Kidney (tissue), 22 donors: ENCODE measurements at places on chromosomes 5 and 9. TPM values are rescaled to one million over a fixed set of nuclear protein-coding genes. Genes with fewer than 3 reads are reported as not detected.

PHYHD1 gene
- 122 TPM for polyA plus RNA-seq

PCDHB11 gene
- 0.47 TPM for polyA plus RNA-seq

TAF1L gene
- not detected for polyA plus RNA-seq

CCDC192 gene
- polyA plus RNA-seq, result not detected

OTP gene
- not detected for polyA plus RNA-seq

BTNL8 gene
- polyA plus RNA-seq, result 1.2 TPM

IFNA21 gene
- not detected for polyA plus RNA-seq

DNA sequence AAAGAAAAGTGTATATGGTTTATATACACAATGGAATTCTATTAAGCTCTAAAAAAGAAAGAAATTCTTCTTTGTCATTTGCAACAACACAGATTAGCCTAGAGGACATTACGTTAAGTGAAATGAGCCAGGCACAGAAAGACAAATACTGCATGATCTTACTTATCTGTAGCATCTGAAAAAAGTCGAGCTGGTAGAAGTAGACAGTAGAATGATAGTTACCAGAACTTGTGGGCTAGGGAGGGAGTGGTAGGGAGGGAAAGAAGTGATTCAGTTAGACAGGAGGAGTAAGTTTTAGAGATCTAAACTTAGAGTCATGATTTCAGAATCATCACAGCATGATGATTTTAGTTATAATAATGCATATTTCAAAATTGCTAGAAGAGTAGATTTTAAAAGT, 184.6 kb downstream of the TLE4 start:
- H3K36me3 ChIP-seq, result no peaks in the 10 kb centered on the region
- DNase-seq, result no peak
- H3K27me3 ChIP-seq, result no peaks in the 10 kb centered on the region
- H3K4me1 ChIP-seq, result no peaks in the 10 kb centered on the region

- no peak overlapping the region for H3K27ac ChIP-seq
- peaks cover 8% of the 10 kb centered on the region for H3K4me1 ChIP-seq
- H3K36me3 ChIP-seq, result no peaks in the 10 kb centered on the region
- H3K4me3 ChIP-seq, result peak overlapping the region; percentile 74
These were observed 813 bp upstream of the AGTPBP1 start for GRCh38 chr9:85742597-85742936.

DNA sequence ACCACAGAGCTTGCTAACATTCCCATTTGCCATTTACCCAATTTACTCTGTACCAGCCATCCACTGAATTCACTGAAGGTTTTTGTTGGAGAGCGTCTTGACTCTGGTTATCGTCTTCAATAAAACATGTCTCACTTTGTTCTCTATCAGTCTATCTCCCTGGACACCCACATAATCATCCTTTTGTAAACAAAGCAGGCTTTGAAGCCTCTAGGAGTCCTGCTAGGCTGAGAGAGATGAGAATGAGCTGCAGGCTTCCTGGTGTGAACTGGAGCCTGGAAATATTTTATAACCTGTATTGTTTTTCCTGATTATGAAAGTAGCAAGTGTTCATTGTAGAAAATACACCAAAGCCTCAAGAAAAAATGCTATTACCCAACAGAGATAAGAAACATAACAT, 140.6 kb upstream of the ZNF366 start:
- DNase-seq, result no peak
- H3K36me3 ChIP-seq, result no peaks in the 10 kb centered on the region
- H3K4me1 ChIP-seq, result no peaks in the 10 kb centered on the region
- no peak overlapping the region for H3K4me3 ChIP-seq
- H3K27me3 ChIP-seq, result no peaks in the 10 kb centered on the region

- H3K27me3 ChIP-seq, result no peaks in the 10 kb centered on the region
- H3K36me3 ChIP-seq, result no peaks in the 10 kb centered on the region
- H3K4me3 ChIP-seq, result no peak overlapping the region
- no peaks in the 10 kb centered on the region for H3K4me1 ChIP-seq
These were observed 116.6 kb downstream of the MUSK start for GRCh38 chr9:110785166-110785565.

- H3K27me3 ChIP-seq, result no peaks in the 10 kb centered on the region
- H3K4me1 ChIP-seq, result no peaks in the 10 kb centered on the region
- H3K36me3 ChIP-seq, result no peaks in the 10 kb centered on the region
- no peak for DNase-seq
These were observed 14.0 kb upstream of the CFAP95 start for GRCh38 chr9:69806627-69807026.

GRCh38 chr9:126428534-126429175, 102.0 kb downstream of the MVB12B start:
- H3K27me3 ChIP-seq, result no peaks in the 10 kb centered on the region
- DNase-seq, result no peak
- H3K27ac ChIP-seq, result no peak overlapping the region
- no peak overlapping the region for H3K4me3 ChIP-seq

DNA sequence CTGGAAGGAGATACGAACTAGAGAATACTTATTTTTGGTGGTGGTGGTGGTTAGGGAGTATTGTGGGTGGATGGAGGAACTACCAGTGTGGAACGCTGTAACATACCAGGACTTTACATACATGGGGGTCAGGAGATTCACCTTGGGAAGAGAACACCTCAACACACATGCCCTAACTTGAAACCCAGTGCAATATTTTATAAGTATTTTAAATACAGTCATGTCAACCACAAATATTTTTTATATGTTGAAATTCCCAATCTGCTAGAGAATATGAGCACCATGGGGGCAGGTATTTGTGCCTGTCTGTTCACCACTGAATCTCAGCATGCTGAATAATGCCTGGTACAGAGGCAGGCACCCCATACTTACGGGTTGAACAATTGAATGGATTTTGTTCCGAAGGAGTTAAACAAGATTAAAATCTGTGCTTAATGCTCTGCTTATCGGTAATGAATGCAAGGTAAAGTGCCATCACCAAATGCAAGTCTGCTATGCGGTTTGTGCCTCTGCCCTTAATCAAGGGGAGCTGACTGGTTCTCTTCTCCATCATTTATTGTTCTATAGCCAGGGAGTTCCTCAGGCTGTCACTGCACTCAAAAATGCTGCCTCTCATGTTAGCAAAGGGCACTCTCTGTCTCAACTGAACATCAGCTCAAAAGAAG, 65.3 kb downstream of the RASEF start:
- H3K4me1 ChIP-seq, result no peaks in the 10 kb centered on the region
- H3K27ac ChIP-seq, result no peak overlapping the region
- H3K36me3 ChIP-seq, result no peaks in the 10 kb centered on the region
- DNase-seq, result no peak
- no peak overlapping the region for H3K4me3 ChIP-seq

DNA sequence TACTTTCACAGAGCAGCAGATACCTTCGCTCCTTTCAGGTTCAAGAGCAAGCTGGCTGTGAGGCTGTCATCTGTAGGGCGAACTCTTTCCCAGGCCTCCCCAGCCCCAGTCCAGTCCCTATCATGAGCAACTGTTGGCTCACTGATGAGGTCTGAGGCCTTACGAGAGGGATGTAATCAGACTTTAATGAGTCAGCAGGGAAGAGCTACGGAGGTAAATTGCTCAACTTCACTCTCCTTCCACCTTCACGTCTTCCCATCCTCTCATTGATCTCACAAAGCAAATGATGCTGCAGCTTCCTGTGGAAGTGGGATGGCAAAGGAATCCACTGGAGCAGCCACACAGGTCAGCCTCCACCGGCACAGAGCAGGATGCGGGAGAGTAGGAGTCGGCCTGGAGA, 130.7 kb upstream of the TBCA start:
- H3K27ac ChIP-seq, result no peak overlapping the region
- no peaks in the 10 kb centered on the region for H3K4me1 ChIP-seq
- no peak for DNase-seq
- no peaks in the 10 kb centered on the region for H3K36me3 ChIP-seq
- no peaks in the 10 kb centered on the region for H3K27me3 ChIP-seq
- no peak overlapping the region for H3K4me3 ChIP-seq

DNA sequence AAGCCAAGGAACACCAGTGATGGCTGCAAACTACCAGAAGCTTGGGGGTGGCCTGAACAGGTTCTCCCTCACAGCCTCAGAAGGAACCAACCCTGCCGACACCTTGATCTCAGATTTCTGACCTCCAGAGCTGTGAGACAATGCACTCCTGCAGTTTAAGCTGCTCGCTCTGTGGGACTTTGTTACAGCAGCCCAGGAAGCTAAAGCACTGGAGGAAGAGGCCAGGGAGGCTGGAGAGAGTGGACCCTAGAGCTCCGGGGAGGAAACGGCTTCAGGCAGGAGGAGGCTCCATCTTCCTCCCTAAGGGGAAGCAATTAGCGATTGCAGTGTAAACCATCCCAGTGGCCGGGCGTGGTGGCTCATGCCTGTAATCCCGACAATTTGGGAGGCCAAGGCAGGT, 25.1 kb downstream of the BARX1 start:
- no peaks in the 10 kb centered on the region for H3K4me1 ChIP-seq
- H3K27ac ChIP-seq, result no peak overlapping the region
- DNase-seq, result no peak
- H3K27me3 ChIP-seq, result no peaks in the 10 kb centered on the region

- H3K27ac ChIP-seq, result no peak overlapping the region
- H3K36me3 ChIP-seq, result no peaks in the 10 kb centered on the region
- peaks cover 12% of the 10 kb centered on the region for H3K27me3 ChIP-seq
- DNase-seq, result peak; percentile 84
- H3K4me1 ChIP-seq, result no peaks in the 10 kb centered on the region
These were observed 7.0 kb upstream of the EBF1 start for GRCh38 chr5:159106569-159107282.

DNA sequence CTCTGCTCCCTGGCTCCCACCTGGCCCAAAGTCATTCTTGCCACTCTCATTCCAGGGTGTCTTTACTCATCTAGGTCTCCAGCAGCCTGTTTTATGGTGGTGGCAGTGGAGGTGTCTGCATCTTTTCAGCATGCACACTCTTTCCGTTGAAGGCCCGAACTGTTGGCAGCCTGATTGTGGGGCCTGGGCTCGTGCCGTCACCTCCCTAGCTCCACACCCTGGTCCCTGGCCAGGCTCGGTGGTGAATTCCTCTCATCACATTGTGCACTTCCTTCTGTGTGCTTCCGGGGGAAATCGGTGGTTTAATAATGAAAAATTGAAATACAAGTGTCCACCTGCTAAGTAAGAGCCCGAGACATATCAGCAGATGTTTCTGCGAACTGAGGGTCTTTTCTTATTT, 214.3 kb downstream of the TRIO start:
- DNase-seq, result no peak
- peaks cover 10% of the 10 kb centered on the region for H3K36me3 ChIP-seq
- H3K4me1 ChIP-seq, result no peaks in the 10 kb centered on the region
- H3K27me3 ChIP-seq, result no peaks in the 10 kb centered on the region

GRCh38 chr9:98745470-98745869, 36.7 kb upstream of the GABBR2 start:
- H3K36me3 ChIP-seq, result no peaks in the 10 kb centered on the region
- H3K4me1 ChIP-seq, result no peaks in the 10 kb centered on the region
- no peak overlapping the region for H3K4me3 ChIP-seq
- no peak overlapping the region for H3K27ac ChIP-seq

- H3K27me3 ChIP-seq, result no peaks in the 10 kb centered on the region
- no peak overlapping the region for H3K4me3 ChIP-seq
- no peak overlapping the region for H3K27ac ChIP-seq
- no peak for DNase-seq
- H3K4me1 ChIP-seq, result no peaks in the 10 kb centered on the region
These were observed 172.6 kb upstream of the PPP2R2B start for GRCh38 chr5:147051193-147051592.

DNA sequence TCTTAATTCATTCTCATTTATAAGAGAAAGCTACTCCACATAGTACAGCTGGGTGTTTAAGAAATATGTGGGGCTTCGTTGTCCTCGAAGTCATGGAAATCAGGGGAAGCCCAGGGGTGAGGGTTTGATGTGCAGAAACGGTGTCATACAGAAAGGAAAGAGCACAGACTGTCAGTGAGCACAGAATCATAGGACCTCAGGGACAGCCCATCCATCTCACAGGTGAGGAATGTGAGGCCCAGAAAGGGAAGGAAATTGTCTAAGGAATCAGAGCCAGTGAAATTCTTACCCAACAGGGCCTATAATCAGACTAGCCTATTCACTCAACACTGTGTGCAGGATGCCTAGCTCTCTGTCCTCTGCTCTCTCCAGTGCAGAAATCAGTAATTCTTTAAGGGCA, 535.6 kb downstream of the SPOCK1 start:
- no peak overlapping the region for H3K4me3 ChIP-seq
- H3K4me1 ChIP-seq, result no peaks in the 10 kb centered on the region
- no peak for DNase-seq

DNA sequence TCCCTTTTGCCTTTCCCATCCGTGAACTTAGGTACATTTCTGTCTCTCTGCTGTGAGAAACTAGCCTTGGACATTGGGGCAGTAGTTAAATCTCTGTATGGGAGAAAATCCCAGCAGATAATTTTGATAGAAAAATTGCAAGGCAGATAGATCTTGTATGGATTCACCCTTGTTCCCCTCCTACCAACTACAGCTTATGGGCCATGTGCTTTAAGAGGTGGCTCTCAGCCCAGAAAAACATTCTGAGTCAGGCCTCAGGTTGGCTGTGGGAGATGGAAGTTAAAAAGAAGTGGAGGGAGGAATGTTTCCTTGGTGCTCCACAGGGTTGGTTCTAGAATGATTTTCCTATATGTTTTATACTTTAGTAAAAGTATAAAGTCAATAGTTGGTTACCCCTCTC, 1.4 kb upstream of the KDM3B start:
- H3K27me3 ChIP-seq, result no peaks in the 10 kb centered on the region
- H3K27ac ChIP-seq, result no peak overlapping the region
- peaks cover 2% of the 10 kb centered on the region for H3K36me3 ChIP-seq
- no peak overlapping the region for H3K4me3 ChIP-seq
- DNase-seq, result no peak

DNA sequence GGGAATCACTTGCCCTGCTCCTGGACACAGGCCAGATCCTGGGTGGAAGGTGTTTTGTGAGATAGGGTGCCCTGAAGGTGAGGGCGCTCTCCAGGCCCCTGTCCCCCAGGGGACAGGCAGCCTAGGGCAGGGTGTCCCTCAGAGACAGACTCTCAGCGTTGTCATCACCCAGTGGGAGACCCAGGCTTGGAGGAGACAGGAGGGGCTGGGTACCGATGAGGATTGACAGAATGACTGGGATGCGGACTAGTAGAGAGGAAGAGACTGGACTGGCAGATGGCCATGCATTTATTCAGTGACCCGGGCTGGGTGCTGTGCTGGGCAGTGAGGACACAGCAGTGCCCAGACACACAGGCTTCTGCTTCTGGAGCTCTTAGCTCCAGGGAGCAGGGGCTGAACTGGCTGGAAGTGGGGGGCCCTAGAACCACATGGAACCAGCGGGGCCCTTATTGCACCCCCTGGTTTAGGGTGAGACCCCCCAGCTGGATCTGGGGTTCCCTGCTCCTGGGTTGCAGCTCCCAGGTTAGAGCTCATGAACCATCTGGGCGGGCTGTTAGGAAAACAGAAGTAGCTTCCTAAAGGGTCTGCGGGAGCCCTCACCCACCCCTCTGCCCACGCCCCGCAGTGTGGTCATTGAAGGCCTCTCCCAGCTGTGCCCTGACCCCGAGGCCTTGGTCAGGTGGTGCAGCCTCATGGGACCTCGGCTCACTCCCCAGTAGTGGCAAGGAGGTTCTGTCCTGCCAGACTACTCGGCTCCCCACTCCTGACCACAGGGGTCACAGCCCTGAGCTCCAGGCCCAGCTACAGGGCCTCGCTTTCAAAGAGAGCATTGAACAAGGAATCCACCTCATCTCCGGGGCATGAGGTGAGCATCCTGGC, 116.7 kb upstream of the LMX1B start:
- no peaks in the 10 kb centered on the region for H3K4me1 ChIP-seq
- no peak overlapping the region for H3K4me3 ChIP-seq
- no peak for DNase-seq
